ENCODE measurements at places on chromosomes 11 and 22. TPM values are rescaled to one million over a fixed set of nuclear protein-coding genes. Genes with fewer than 3 reads are reported as not detected.

SAA2 gene
- total RNA-seq = 3.0 TPM

SLC22A6 gene
- total RNA-seq = not detected

DNA sequence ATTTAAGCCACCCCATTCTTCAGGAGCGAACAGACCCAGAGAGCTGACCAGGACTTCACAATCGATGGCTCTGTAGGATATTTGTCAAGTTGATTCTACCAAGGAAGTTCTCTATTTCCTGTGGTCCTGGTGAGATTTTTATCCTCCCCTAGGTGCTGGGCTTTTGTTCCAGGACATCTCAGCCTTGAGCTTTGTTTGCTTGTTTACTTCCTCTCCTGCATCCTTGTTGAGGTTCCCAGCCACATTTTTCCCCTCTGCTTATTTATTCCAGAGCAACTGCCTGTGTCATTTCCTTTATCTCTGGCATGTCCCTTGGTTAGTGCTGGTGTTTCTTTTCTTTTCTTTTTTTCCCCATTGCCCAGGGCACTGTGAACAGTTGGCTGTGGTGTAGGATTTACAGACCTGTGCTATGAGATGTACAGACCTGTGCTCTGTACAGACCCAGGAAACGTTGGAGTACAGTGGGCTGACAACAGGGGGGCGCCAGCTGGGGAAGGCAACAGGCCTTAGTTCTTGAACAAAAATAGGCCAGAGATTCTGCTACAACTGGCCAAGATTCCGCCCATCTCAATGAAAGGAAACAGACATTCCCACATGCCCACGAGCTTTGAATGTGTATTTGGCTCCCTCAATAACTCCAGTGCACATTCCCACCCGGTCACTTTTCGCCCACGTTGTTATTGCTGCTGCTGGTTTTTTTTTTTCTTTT is 235.9 kb upstream of the DDI1 start:
- no peak for DNase-seq

GRCh38 chr11:16148301-16148931 is 207.9 kb downstream of the SOX6 start:
- DNase-seq = no peak

DNA sequence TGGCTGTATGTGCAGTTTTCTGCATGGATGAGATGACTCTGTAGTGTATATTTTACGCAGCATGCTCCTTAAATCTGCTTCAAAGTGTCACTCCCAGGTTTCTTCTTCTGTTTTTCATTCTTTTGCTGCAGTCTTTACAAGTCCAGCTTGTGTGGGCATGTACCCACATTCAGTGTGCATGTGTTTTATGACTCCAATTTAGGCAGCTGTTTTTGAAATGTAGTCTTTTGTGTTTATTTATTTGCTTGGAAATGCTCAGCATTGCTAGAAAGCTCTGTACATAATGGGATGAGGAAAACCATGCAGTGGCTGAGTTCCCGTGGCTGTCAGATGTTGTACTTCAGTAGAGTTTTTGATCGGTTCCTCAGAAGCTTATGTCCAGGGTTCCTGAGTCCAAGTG is 138.5 kb downstream of the ARHGAP42 start:
- DNase-seq = no peak

DNA sequence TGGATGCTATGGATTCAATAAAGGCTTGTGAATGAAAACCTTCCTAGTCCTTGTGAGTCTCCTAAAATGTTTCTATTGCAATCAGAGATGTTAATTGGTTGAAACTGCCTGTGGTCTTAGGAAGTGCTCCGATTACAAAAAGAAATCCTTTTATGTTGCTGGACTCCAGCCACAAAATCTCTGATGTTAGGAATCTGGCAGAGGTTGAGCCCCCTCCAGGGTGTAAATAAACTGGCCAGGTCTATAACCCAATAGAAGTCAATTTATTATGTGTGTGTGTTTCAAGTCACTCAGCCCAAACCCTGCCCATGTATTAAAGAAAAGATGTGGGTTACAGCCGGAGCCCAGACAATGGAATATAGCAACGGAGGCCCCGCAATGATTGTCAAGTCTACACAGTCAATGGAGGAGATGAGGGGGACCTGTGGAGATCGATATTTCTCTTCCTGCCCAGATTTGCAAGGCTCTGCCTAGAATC is 218.1 kb upstream of the SORL1-AS1 start:
- no peak for DNase-seq

- DNase-seq = no peak
These were observed 3.3 kb downstream of the PHOX2A start for GRCh38 chr11:72240461-72241290.

GRCh38 chr11:77147668-77148321 is 19.7 kb downstream of the MYO7A start:
- peak; percentile 19 for DNase-seq

- DNase-seq = no peak
These were observed 42.2 kb downstream of the TMEM123 start for GRCh38 chr11:102410382-102410784.
